Naive thymus-derived CD8-positive, alpha-beta T cell (primary cell): ENCODE measurements at places on chromosomes 2 and 18. TPM values are rescaled to one million over a fixed set of nuclear protein-coding genes. Genes with fewer than 3 reads are reported as not detected.

DNA sequence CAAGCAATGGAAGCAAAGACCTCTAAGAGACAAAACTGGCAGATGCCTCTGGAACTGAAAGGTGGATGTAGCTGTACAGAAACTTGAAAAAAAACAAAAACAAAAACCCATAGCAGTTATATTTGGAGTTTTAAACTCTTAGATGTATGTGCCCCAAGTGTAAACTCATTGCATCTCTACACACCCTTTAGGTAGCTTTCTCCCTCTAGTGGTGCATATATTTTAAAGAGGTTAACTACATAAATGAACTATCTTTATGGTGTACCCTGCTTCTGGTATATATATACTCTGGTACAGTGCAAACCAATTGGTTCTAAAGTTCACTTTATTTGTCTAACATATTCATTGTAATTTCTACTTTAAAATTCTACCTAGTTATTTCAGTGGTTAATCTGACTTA lies 518.2 kb downstream of the NRXN1 start:
- no peak for DNase-seq

DNA sequence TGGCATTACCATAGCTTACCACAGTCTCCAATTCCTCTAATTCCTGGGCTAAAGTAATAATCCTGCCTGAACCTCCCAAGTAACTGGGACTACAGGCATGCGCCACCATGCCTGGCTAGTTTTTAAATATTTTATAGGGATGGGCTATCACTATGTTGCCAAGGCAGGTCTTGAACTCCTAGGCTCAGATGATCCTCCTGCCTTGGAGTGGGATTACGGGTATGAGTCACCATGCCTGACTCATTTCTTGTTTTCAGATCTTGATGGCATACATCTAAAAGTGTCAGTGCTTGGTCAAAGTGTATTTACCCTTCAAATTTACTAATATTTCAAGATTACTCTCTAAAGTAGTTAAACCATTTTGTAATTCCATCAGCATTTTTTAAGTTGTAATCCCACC lies 9.4 kb upstream of the SOCS6 start:
- DNase-seq: no peak

FOXI3 gene
- total RNA-seq: not detected

TTN gene
- total RNA-seq: 20.8 TPM

OSR1 gene
- not detected for total RNA-seq

DNA sequence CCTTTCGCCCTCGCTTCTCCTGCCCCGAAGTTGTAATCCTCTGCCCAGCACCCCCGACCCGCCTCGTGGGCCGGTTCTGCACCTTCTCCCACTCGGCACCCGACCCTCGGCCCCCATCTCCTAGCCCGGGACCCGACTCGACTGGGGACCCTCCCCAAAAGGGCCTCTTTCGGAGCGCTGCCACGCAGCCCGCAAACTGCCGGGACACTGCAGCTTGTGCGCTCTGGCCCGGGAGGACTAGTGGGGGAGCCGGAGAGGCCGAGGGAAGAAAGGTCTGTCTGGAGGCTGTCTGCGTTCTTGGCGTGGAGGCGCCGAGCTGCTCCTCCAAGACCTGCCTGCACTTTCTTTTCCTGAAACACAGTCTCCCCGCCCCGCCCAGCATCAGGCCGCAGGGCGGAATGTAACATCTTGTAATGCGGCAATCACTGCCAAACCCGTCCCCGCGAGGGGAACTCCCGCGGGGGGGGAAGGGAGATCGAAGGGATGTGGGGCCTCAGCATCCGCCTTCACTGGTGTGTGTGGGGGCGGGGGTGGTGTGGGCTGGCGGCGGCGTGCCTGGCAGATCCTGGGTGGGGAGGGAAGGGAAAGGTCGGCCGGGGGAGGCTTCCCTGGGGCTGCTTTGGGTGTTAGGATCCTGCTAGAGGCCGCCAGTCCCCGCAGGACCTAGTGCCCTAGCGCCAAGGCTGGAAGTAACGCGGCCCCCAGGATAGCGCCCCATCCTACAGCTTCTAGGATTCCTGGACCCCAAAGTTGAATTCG lies 7.4 kb downstream of the DLX2 start:
- DNase-seq: peak; percentile 72

DNA sequence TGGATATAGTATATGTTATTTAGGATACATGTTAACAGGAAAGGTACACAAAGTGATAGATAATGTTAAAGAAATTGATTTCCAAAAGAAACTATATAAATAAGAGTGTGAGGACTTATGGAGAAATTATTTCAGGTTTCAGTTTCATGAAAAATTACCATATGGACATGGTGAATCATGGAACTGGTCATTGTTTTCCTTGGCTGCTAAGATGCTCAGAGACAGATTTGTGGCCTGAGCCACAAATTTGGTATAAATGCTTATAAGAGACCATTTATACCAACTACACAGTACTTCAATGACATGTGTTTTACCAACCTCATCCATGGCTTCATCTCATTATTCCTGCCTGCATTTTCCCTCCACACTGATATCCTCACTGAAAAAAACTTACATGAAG lies 188.1 kb downstream of the FMNL2 start:
- DNase-seq: no peak

DNA sequence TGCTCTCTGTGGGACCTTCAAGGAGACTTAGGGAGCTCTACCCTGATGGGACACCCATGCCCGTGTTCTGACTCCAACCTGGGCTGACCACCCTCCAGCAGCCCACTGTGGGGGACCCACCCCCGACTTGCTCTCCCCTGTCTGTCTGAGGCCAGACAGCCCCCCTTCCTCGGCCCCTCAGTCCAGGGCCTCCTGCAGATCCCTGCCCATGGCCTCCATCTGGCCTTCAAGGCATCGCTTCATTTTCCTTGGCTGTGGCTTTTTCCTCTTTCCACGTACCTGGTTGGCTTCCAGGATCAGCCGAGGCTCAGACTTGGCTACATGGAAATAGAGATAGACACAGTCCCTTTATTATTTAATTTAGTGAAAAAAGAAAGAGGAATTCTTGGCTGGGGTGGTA lies 290.0 kb downstream of the CYP26B1 start:
- no peak for DNase-seq

GRCh38 chr2:13034861-13035260 lies 318.1 kb downstream of the TRIB2 start:
- no peak for DNase-seq

GRCh38 chr18:63292831-63293683 lies 26.5 kb downstream of the BCL2 start:
- DNase-seq: no peak

GRCh38 chr2:200340508-200341224 lies 34.2 kb downstream of the SPATS2L start:
- no peak for DNase-seq

DNA sequence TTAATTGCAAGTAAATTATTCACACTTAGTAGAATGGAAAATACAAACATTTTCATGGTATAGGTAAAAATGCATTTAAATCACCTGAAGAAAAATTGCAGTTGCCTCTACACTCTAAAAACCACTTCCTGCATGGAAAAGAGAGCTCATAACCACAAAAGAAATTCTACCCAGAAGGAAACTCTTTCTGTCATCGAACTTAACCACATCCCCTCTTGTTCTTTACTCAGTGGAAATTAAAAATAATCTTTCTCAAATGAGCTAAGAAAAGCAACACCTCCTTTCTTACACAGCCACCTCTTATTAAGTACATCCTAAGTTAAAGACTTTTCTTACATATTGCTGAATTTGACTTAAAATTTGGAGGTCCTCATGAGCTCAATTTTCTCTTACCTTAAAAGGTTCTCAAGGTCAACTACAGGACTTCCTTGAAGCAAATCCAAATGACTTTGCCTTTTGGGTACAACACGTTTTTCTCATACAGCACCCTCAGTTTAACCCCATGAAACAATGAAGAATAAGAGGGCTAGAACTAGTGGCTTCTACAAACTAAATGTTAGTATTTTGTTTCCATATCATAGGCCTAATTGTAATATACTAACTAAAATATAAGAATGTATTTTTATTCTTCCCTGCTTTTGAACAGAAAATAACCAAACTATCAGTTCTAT lies 109.1 kb upstream of the CRIM1 start:
- DNase-seq: peak; percentile 86

GRCh38 chr2:141015341-141016047 lies 1115.3 kb downstream of the LRP1B start:
- DNase-seq: no peak

GRCh38 chr2:207849443-207849842 lies 79.7 kb upstream of the FZD5 start:
- no peak for DNase-seq
